Activated naive CD4-positive, alpha-beta T cell treated with anti-CD3 and anti-CD28 coated beads, Interleukin-2, amount 50 U/mL, for 72 hours (primary cell): ENCODE measurements at places on chromosomes 2 and 18. TPM values are rescaled to one million over a fixed set of nuclear protein-coding genes. Genes with fewer than 3 reads are reported as not detected.

The MYL12B gene
- total RNA-seq, result 294 TPM

The LYPD6B gene
- not detected for total RNA-seq

The RMC1 gene
- 54.0 TPM for total RNA-seq

DNA sequence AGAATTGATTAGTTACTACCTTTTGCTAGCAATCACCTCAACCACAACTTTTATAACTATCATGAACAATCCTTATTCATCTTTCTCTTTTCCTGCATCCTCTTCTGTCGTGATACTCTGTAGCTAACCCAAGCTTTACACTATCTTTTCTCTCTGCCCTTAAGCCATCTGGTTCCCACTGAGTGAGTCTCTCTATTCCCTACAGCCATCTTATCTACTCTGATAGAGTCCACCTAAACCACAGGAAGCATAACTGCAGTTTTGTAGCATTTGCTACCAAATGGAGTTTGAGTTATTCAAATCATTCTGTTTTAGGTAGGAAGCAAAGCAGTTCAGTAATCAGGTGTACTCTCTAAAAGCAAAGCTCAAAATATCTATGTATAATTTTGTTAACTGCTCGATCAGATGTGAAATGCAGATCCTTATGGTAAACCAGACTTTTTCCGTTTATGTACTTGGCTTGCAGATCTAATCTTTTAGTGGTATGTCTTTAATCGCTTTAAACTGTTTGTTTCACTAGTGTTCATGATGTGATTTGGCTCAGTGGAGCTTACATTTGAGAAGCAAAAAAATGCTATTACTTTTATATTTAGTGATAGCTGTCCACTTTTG, 91.0 kb downstream of the CSRNP3 start:
- no peak for DNase-seq

GRCh38 chr2:96622544-96622943, 15.6 kb downstream of the KANSL3 start:
- no peak for DNase-seq

DNA sequence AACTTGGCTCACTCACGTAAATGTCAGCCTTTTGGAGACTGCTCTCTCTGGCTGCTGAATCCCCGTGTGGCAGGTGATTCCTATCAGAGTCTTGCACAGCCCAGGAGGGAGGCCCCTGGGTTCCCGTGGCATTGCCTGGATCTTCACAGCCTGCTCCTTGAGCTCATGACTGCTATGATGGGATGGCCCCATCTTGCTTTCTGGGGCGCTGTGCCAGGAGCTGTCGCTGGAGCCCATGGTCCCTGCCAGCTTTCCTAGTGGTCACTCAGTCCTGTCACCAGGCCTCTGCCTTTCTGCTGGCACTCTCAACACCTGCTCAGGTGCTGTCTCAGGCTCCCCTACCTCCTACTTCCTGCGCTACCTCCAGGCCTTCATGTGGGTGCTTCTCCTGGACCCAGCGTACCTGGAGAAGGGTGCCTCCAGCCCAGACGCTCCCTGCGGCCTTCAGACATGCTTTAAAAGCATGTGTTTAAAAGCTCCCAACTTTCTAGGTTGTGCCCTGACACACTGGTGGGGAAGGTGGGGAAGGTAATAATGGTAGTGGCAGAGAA, 110.1 kb downstream of the MCFD2 start:
- DNase-seq, result no peak
